CD8-positive, alpha-beta T cell (primary cell): ENCODE measurements at places on chromosomes 6 and 20.

DNA sequence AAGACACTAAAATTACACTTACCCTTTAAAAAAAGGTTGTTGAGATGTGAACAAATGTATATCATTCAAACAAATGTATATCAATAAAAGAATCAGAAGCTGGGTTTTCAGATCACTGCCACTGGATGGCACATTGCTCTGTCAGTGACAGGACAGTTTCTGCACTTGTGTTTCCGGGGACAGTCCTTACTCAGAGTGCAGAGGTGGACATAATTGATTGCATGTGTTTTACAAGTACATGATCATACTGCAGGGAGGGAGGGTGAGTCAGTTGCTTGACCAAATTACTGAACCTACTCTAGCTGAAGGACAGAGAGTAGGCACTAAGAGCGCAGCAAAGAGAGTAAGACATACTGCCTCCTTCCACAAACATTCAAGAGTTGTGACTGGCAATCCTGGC lies 302.3 kb downstream of the TENT5A start:
- no peak for DNase-seq

DNA sequence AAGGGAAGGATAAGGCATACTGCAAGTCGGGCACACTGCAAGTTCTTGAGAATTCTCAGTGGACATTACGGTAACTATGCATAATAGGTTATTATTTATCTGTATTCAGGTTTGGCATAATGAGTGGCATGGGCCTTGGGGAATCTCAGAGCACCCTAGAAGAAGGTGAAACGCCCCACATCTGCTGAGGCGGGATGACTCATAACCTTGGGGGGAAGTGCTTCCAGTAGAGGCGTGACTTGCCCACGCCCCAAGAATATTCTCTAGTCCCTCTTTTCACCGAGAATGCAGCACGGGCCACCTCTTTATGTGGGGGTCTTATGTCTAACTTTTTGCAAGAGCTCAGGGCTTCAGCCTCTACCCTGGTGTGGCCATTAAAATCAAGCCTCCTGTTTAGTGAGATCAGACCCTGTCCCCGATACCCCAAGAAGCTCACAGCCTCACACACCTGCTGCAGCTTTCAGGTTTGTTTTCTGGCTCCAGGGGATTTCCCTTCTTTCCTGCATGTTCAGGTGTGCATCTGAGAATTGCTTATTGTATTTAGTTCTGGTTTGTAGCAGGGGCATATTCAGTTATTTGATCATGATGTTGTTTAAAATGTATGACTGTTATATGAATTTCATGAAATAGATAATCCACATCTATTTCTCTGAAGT lies 19.1 kb downstream of the ZFP64 start:
- DNase-seq, result no peak

DNA sequence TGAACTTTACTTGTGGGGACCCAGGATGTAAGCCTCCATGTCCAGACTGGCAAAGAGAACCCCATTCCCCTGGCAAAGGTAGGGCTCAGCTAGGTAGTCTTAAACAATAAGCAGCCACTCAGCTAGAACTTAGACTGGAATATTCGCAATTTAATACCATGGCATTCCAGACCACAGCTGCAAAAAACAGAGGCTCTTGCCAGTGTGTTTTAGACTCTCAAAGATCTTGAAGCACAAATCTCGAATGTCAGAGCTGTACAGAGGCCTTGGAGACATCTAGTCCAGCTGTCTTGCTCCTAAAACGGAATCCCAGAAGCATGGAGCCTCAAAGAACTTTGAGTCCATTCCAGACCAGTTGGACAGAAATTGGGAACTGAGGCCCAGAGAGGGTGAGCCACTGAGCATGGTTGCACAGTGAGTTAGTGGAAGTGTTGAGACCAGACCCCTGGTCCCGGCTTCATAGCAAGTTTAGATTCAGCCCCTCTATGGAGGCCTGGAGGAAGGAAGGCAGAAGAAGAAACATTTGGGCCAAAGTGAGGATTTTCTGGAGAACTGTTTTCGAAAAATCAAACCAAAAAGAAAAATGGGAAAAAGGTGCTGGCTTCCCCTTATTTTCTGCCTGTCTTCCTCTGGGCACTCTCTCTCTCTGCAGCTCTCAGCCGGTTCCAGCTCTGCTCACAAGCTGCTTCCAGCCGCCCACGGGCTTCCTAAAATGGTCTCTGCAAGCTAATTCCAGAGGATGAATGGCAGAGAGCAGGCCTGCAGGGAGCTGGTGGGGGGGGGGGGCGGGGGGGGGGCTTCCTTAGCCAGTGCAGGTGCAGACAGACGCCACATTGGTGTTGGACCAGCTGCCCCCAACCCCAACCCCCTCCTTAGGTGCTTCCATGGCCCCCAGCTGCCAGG lies 32.4 kb downstream of the AAR2 start:
- DNase-seq, result no peak

DNA sequence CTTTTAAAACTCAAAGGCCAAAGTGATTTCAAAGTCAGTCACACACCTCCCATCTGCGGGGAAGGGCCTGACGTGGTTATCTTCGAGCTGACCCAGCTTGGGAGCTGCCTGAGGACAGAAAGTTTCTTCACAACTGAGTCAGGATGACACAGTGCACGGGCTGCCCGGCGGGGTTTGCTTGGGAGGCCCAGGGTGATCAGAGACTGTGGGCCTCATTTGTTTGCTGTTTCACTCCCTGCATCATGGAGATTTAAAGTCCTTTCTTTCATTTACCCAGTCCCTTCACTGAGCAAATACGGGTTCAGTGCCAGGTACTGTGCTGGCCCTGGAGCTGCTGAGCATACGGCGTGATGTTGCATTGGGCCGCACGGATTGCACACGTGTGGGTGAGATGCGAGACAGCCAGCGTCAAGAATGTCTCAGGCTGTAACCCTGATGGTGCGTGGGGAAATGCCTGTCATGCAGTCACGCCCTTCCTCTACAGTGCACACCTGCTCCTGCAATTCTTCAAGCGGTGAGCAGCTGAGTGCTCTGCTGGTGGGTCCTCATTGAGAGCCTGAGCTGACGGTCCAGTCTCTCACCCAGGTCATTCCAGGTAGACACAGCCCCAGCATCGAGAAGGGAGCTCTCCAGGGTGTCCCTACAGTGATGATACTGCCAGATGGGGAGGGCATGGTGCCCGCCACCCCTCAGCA lies 82.7 kb upstream of the PMEPA1 start:
- no peak for DNase-seq

DNA sequence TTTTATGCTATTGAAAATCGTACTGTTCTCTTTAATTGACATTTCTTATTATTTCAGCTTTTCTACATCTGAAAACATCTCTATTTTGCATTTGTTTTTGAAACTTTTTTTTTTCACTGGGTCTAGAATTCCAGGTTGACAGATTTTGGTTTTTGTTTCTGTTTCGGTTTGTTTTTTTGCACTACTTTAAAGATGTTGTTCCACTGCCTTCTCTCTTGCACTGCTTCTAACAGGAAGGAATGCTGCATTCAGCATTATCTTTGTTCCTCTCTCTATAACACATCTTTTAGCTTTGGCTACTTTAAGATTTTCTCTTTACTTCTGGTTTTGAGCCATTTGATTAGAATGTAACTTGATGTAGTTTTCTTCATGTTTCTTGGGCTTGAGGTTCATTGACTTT lies 20.1 kb upstream of the SLC17A1 start:
- no peak for DNase-seq
